Spinal cord (tissue), 10 donors: ENCODE measurements at places on chromosomes 3 and 15.

DNA sequence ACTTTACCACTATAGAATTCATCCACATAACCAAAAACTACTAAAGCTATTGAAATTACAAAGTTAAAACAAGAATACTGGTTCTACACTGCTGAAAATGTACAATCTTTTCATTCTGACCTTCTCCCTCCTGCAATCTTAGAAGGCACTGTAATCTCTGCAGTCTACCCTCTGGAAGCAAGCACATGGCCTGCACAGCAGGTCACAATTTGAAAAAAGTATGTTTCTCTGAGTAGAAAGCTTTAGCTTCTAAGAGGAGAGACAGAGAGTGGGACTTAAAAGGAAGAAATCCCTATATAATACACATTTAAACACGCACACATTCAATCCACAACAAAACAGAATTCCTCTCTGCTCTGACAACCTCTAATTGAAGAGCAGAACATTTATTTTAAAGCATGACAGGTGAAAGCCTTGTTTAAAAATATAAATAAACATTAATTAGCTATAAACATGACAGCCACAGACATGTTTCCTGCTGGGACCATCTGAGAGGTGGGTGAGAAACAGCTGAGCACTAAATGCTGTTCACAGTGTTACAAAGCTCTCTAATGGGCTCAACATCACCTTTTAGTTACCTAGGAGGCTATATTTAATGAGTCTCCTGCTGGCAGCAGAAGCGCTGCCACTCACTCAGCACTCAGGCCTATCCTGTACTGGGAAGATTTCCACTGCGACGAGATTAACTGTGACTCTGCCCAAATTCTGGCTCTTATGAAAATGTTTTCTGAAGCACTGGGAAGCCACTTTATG, 447.4 kb downstream of the AGBL1 start:
- no peak for DNase-seq

DNA sequence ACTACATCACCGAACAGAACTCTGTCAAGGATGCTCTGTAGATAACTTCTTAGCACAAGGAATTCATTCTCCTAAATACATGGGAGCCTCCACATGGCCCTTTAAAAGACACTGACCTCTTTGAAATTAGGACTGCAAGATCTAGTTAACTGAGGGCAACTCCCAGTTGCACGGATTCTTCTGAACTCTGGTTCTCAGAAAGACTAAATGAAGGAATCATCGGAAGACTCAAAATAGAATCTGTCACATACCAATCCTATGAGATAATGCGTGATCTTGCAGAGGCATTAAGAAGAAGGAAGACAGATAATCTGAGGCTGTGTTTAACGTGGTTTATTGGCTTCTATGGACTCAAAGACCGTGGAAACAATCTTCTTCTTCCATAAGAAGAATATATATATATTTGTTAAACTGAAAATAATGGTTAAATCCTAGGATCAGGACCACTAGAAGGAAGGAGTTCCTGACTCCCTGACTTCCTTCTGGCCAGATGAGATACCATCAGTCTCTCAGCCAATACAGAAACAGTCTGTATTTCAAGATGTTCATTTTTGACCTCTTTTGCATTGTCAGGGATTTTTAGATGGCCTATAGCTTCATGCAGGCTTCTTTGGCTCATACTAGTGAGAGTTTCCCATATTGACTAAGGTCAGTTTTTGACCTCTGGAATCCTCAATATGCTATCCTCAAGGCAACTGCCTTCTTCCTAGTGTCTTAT, 33.9 kb upstream of the TBC1D23 start:
- no peak for DNase-seq

DNA sequence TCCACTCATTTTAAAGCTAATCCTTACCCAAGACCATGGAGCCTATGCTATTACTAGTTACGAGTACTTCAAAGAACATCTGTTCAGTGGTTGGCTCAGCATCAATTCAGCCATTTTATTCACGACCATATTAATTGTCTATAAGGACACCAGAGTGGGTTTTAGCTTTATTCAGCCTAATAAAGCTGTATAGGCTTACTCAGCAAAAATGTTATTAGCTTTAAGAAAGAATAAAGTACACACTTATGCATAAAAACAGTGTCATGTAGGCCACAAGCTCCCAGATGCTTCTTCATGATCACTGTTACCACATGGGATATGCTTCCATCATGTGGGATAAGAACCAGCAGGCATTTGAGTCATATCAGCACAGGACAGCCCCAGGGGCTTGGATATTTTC, 87.4 kb upstream of the GPR149 start:
- no peak for DNase-seq

DNA sequence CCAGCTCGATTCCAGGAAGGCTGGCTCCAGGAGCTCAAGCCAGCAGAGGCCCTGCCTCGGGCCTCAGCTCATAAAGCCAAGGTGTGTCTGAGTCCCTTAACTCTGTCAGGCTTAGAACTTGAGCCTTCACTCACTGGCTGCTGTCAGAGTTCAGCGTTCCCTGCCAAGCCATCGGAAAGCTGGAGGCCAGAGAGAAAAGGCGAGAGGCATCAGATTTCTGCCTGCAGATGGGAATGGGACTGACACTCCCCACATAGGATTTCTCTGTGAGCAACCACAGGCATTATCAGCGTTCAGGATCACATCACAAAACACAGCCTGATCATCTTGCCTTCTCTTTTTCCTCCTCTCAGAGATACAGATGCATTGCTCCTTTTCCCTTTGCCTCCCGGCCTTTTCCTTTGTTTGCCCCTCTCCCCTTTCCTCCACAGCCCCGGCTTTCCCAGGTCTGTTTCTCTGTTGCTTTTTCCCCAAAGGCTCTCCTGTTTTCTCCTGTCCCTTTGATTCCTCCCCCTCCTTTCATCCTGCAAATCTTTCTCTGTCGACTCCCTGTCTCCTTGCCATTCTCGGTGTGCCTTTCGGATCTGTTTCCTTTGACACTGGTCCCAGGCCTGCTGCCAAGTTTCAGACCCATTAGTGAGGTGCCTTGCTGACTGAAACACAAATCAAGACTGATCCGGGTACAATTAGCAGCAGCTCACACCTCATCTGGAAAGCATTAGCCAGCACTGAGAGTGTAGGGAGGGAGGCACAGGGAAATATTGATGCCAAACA, 44.5 kb upstream of the BOC start:
- DNase-seq, result peak; percentile 94

DNA sequence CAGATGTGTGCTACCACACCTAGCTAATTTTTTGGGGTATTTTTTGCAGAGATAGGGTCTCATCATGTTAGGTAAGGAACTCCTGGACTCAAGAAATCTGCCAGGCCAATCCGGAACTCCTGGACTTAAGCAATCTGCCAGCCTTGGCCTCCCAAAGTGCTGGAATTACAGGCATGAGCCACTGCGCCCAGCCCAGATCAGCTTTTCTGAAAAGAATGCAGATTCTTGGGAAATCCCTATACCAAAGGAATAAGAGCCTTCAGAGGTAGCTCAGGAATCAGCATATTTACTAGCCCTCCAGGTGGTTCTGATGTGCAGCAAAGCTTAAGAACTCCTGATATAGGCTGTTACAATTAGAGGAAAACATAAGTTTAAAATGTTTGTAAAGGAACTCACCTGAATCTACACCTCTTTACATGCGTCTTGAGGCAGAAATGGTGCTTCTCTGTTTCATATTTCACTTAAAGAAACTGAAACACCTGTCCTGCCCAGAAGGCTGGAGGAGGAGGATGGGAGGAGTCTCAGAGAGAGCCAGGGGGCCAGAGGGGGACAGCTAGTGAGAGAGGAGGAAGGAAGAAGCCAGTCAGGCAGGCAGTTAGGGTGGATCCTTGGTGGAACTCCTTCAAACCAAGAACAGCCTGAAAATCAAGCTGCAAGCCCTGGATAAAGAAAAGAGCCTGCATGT, at the start of gene XCR1:
XCR1 (minus strand) TSS at position 463 of the 685 bp plus-strand sequence. CDS start 5,536 bp downstream, outside the sequence.
- DNase-seq, result no peak

- DNase-seq, result no peak
These were observed 42.7 kb downstream of the ATOSA start for GRCh38 chr15:52636459-52636858.

- DNase-seq, result no peak
These were observed 95.6 kb downstream of the ETFA start for GRCh38 chr15:76215634-76216033.

- no peak for DNase-seq
These were observed at the start of gene PODXL2 for GRCh38 chr3:127628788-127629466. Gene PODXL2 (plus strand): TSS chr3:127629185. CDS start chr3:127629220, 35 bp downstream.

GRCh38 chr15:63896336-63897115, 62.8 kb upstream of the HERC1 start:
- no peak for DNase-seq

DNA sequence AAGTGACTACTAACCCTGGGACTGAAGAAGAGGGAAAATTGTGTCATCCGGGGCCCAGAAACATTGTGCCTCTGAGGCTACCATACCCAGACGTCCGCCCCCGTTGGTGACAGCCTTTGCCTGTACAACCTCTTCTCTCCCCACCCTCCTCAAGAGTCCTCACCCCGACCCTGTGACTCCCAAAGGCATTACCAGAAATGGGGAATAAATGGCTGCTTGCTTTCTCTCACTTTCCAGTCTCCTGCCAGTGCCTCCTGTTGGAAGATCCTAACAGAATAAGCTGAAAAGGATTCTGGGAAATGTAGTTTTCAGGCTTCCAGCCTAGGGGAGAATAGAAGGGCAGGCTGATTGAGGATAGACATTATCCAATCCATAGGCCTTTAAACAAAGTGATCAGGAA, 30.8 kb upstream of the SLC25A36 start:
- peak; percentile 7 for DNase-seq

GRCh38 chr3:149377408-149378364, at the start of gene TM4SF1:
Gene TM4SF1 (minus strand): TSS chr3:149377649. CDS start chr3:149377547, 102 bp downstream.
- DNase-seq, result peak; percentile 57

- no peak for DNase-seq
These were observed 27.9 kb upstream of the TGFBR2 start for GRCh38 chr3:30578479-30578878.

DNA sequence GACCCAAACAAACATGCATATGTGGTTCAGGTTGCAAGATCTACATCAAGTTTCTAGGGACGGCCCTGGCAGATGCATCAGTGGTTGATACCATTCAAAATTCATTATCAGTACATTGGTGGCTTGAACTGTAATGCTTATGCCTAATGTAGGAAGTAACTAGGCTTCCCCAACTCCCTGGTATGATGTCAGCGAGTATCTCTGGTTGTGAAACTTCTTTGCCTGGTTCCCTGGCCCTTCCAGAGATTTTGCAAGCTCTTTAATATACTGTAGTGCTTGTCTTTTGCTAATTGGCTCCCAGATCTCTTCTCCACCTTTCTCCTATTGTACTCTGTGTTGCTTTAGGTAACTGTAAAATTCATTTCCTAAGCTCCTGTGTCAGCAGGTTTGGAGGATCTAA, 114.8 kb upstream of the RARB start:
- no peak for DNase-seq

DNA sequence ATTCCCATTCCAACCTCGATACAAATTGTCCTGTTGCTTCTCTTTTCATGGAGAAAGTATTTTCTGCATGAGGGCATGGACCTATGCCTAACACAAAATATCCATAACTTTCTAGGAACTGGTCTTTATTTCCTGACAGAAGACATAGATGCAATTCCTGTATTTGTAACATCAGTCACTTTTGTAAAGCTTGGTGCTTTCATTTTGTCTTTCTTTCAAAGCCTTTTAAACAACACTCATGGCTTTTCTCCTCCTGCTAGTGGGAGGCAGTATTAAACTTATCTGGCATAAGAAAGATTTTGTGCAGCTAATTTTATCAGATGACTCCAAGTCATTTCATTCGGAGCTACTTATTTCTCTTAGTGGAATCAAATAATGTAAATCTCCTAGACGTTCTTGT, 616.0 kb downstream of the RBMS3 start:
- no peak for DNase-seq

- peak; percentile 33 for DNase-seq
These were observed 39.4 kb upstream of the LMOD3 start for GRCh38 chr3:69161587-69162307.

DNA sequence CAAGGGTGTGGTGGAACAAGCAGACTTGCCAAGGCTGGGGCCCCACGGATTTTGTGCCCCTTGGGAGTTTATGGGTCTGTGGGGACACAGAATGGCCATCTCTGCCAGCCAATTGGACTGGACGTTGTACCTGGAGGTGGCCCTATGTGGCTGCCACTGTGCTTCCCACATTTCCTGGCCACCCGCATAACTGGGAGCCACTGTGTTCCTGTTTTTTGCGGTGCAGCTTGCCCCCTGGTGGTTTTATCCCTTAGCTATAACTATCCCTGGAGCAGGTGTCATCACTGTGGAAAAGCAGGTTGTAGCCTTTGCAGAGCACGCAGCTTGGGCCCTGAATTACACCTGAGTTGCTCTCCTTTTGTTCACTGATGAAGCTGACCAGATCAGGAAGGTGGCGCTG, 306.3 kb downstream of the ZPLD1 start:
- DNase-seq, result no peak

- no peak for DNase-seq
These were observed 276.6 kb downstream of the UACA start for GRCh38 chr15:70486451-70487386.

DNA sequence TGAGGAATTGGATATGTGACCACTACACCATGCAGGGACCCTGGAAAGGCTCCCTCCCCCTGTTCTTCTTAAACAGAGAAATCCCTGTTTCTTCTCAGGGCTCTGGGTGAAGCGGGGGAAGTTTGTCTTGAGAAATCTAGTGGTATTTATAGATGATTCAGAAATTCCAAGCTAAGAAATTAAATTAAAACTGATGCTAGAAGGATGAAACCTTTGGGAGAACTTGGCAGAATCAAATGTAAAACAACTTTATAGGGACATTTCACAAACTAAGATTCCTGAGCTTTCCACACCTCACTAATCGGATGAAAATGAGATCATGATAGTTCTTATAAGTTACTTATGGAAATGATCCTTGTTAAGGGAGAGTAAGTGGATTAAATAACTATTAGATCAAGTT, 54.2 kb downstream of the FBXL2 start:
- no peak for DNase-seq

- no peak for DNase-seq
These were observed 303.0 kb upstream of the TPRG1 start for GRCh38 chr3:188868803-188869202.

- DNase-seq, result no peak
These were observed 61.6 kb downstream of the CMSS1 start for GRCh38 chr3:99879275-99879674.

DNA sequence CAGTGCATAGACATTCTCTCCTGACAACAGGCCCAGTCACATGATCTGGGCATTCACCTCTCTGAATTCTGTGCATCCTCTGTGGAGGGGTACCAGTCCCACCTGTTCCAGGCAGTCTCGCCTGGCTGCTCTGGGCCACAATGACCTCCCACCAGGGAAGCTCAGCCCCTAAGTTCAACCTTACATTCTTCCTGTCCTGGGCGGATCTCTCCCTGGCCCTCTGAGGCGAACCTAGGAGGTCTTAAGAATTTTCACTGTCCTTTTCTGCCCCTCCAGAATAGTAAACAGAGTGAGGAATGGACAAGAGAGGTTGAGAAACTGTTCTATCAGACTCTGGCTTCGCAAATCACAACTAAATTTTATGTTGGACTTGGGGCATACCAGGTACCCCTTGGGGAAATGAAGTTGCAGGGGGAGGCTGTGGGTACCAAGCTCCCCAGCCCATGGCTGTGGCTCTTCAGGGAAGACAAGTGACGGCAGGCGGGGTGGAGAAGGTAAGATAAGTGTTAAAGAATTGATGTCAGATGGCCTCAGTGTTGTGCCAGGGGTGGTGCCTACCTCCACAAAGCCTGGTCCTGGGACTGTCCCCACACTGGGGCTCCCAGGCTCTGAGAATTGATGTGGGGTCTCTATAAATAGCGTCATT, 5.3 kb downstream of the SCN5A start:
- DNase-seq, result no peak
